Stimulated activated CD4-positive, alpha-beta T cell treated with anti-CD3 and anti-CD28 coated beads, Interleukin-15, amount 100 ng/mL, for 1 hour (primary cell): ENCODE measurements at places on chromosomes 6 and 20.

GRCh38 chr6:23176883-23177282, 607.5 kb downstream of the HDGFL1 start:
- no peak for DNase-seq

- no peak for DNase-seq
Observed at GRCh38 chr6:15475872-15476271, 187.0 kb downstream of the DTNBP1 start.

- no peak for DNase-seq
Observed at GRCh38 chr6:79878142-79878748, 69.1 kb downstream of the ELOVL4 start.

DNA sequence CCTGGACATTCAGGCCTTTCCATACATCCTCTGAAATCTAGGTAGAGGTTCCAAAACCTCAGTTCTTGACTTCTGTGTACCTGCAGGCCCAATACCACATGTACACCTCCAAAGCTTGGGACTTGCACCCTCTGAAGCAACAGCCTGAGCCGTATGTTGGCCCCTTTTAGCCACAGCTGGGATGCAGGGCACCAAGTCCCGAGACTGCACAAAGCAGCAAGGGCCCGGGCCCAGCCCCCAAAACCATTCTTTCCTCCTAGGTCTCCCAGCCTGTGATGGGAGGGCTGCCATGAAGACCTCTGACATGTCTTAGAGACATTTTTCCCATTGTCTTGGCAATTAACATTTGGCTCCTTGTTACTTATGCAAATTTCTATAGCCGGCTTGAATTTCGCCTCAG, 107.4 kb upstream of the FRMD1 start:
- no peak for DNase-seq

DNA sequence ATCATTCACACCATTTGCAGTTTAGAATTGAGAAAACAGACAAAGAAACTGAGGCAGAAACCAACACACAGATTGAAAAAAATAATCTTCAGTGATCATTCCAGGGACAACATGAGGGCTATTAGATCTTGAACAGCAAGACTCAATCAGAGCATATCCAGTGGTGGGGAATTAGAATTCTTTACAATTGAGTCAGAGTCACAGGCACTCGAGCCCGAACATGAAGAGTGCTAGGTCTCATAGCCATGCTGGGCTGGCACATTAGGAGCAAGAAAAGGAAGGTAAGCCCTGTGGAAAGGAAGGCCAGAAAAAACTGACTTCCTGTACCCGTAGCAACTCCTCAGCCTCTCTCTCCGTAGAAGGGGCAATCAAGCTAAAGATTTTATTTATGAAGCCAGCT, 419.9 kb downstream of the HAO1 start:
- no peak for DNase-seq

GRCh38 chr6:44782892-44783291, 395.4 kb downstream of the CDC5L start:
- no peak for DNase-seq

- DNase-seq, result no peak
Observed at GRCh38 chr6:136405420-136406029, 115.9 kb upstream of the BCLAF1 start.

- peak; percentile 35 for DNase-seq
Observed at GRCh38 chr20:51542571-51543421, at the start of gene NFATC2. Gene NFATC2, minus strand, starts transcription at chr20:51542719. Its CDS starts 220 bp downstream, at chr20:51542499.

DNA sequence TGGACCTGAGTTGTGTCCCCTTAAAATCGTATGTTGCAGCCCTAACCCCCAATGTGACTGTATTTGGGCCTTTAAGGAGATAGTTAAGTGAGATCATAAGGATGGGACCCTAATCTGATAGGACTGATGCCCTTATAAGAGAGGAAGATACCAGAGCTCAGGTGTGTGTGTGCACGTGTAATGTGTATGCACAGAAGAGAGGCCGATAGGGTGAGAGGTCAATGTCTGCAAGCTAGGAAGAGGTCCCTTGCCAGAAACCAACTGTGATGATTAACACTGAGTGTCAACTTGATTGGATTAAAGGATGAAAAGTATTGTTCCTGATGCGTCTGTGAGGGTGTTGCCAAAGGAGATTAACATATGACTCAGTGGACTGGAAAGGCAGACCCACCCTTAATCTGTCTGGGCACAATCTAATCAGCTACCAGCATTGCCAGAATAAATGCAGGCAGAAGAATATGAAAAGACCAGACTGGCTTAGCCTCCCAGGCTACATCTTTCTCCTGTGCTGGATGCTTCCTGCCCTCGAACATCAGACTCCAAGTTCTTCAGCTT, 299.8 kb downstream of the LRFN2 start:
- no peak for DNase-seq

- DNase-seq, result no peak
Observed at GRCh38 chr6:104527761-104528415, 331.8 kb downstream of the HACE1 start.

DNA sequence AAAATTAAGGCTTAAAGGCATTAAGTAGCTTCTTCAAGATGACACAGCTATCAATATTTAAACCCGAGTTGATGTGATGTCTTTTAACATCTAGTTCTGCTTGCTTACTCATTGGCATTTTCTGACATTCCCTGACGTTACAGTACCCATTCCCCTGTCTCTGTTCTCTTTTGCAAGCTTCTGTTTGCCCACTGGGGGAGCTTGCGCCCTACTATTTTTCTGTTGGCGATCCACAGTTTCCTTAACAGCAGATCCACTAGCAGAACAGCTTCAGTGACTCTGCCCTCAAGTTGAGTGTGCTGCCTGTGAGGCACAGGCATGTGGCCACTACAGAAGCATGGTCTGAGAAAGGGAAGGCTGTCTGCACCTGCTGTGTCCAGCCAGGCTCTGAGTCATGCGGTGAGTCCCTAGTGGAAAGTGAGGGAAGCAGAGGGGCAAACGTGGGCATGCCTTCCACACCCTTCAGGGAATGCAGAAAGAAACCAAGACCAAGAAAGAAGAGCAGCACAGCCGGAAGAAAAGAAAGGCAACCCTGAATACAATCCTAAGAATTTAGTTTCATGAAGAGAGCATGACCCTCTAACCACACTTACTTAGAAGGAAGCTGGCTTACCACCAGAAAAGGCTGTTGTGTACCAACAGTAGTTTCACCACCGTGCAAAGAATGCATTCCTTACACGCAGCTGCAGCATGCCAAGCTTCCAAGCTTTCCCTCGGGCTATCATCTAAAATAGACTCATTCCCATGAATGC, 97.7 kb upstream of the VGLL2 start:
- DNase-seq, result no peak

DNA sequence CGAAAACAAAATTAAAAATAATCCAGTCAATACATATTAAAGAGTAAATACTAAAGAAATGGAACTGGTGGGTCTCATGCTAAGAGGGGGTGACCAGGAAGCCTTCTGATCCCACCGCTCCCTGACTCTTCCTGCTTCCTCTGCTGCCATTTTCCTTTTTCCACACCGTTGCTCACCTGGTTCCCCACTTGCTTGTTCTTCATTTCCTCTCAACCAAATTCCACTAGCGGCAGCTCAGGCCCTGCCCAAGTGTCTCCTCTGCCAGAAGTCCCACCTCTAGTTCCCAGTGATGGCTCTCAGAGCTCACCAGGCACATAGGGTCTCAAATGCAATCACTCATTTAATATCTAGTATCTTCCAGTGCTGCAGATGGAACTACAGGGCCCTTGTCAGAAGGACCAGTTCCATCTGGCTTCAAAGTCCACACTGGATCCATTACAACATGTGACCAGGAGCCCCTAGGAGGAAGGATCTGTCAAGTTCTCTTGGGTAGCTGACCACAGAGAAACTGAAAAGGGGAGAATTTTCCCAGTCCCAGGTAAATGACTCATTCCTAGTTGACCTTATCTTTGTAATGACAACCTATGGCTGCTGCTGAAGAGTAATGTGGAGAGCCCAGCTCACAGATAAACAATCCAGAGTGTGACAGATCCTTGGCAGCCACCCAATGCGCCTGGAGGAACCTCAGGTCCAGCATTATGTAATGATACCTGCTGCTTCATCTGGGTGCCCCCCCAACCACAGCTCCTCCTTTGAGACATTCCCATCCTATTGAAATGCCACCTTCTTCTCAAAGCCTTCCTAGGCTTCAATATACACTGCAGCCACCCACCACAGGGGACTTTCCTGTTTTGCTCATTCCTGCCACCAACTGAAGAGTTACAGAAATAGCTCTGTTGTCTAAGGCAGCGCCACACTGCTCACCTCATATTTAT, 38.2 kb downstream of the ELMO2 start:
- no peak for DNase-seq

DNA sequence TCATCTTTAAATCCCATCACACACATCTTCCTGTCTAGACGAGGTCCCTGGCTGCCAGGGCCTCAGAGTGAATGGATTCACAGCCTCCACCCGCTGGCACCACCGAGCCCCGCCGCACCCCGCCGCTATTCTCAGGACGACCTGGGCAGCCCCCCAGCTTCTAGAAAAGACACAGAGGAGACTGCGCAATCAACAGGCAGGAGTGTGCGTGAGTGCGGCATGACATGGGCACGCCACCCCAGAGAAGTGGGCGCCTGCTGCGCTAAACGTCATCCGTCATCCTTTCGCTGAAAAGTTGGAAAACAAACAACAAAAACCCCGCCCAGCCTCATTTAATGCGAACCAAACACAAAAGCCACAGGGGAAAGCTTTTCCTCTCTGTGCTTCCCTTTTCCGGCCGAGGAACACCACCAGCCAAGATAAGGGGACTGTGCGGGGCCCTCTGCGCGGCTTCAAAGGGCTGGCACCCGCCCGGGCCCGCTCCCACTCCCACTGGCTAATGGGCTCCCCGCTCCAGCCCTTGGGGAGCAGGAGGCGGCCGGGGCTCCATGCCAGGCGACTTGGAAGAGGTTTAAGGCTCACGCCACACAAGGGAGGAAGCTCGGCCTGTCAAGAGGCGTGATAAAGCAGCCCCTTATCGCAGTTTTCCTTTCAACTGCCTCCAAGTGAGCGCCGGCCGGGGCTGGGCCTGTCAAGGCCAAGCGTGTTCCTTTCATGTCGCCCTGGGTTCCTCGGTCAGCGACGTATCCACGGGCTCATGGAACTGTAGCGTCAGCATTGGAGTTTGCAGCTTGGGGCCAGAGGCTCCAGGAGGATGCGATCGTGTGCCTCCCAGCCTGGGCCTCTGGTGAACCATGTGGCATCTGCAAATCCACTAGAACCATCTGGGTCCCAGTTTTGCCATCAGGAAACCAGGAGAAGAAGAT, 50.1 kb downstream of the NFATC2 start:
- DNase-seq, result no peak

DNA sequence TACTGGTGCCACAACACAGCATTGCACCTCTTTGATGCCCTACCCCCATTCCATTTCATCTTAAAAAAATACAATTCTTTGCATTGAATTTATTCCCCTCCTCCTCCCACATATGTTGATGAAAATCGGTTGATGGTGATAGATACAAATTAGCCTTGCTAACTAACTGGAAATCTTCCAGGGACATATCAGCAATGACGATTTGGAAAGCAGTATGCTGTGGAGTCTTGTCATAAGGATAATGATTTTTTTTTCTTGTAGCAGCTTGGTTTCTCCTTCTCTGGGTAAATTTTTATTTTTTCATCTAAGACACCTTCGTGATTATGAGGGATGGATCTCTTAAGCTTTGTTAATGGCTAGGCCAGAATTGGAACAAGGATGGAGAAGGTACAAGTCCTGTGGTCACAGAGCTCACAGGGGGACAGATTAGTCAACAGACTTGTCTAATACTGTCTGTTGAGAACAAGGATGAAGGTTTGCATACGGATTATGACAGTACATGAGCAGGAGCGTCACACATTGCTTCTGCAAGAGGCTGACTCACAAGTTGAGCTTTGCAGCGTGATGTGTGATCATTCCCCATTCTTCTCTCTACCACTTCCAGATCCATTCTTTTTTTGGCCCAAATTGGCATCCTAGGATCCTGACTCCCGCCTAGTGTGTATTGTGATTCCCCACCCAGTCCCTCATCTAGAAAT, 233.1 kb upstream of the FERMT1 start:
- no peak for DNase-seq

DNA sequence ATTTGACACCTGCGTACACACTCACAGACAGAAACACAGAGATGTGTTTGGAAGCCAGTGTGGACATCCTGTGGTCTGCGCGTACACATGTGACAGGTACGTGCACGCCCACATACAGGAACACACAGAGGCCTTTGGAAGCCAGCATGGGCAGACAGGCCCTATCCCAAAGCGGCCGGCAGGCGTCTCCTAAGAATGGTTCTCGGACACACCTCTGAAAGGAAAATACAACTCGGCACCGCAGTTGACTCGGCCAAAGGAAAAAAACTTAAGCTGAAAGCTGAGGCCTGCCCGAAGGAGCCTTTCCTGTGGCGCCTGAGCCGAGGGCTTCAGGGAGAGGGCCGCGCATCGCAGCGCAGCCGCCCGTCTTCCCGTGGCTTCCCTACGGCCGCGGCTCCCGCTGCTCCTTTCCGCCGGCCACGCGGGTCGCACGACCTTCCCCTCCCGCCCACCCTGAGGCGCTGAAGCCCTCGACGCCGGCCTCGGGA, 1.4 kb upstream of the CEP43 start:
- DNase-seq, result peak; percentile 12

- DNase-seq, result no peak
Observed at GRCh38 chr6:6906570-6907213, 201.1 kb upstream of the RREB1 start.

DNA sequence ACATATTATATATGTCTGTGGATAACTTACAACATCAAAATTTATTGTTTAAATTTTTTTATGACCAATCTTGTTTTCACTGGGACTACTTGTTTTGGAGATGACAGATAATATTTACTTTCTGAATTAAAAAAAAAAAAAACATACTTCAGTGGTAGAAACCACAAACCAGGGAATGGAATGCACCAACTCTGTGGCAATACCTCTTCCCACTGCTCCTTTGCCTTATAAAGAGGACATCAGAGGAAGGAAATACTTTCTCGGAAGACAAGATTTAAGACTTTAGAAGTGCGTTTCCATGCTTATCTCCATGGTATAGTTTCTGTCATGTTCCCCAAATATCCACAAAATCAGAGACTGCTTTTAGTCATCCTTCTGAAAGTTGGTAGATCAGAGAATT, 1241.1 kb upstream of the EYS start:
- no peak for DNase-seq

DNA sequence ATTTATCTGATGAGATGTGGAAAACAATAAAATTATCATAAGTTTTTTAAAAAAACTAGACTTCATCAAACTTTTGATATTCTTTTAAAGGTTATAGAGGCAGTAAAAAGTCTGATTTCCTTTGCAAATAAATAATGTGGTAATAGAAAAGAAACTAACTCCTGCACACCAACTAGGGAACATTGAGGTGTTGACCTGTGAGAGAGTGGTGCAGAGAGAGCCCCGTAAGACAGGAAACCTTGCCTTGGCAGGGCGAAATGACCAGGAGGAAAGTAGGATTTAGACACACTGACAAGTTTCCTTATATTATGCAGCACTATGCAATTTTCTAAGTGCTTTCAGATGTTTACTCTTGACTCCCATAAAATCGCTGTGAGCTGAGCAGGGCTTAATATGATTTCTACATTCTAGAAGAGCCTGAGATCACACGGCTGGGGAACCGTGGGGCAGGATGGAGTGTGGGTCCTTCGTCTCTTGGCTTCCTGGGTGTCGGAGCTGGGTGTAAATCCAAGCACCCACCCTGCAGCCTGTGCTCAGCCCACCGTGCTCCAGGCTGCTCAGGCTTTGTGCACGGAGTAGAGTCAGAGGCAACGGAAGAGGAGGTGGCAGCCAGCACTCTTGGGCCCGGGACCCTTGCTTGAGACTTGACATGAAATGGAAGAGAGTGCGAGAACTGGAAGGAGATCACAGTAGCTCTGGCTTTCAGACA, 61.3 kb upstream of the FOXQ1 start:
- no peak for DNase-seq
